ENCODE measurements at places on chromosomes 1 and 21.
A peak's percentile ranks its signal among the peaks of the same experiment; 100 is the strongest.

DNA sequence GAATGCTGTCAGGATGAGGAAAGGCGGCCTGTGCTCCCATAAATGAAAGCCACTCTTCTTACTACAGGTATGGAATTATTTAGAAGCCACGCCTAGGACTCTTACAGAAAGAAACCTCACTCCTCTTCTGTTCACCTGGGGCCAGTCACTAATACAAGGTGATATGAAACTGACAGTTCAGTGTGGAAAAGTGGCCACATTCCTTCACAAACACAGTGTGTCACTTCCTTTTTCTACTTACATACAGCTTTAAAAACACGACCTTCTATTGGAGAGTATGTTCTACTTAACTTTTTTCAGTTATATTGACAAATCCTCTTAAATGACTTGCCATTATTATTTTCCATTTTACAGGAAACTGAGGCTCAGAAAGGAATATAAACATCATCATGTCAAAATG is 163.1 kb downstream of the PCNX2 start:
- no peak for DNase-seq

DNA sequence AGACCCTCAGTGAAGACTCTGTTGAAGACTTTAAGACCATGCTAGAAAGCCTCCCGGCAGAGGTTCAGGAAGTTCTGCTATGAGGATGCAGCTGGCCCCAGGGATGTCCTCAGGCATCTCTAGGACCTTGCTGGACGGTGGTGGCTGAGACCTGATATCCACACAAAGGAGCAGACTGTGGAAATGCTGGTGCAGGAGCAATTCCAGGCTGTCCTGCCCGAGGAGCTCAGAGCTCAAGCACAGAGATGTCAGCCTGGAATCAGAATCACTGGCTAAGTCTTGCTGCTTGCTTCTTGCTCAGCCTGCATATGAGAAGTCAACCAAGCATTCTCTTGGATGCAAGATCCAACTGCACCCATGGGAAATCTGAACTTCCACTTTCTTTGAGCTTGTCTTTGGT is 22.0 kb upstream of the CDC42 start:
- no peak for DNase-seq

DNA sequence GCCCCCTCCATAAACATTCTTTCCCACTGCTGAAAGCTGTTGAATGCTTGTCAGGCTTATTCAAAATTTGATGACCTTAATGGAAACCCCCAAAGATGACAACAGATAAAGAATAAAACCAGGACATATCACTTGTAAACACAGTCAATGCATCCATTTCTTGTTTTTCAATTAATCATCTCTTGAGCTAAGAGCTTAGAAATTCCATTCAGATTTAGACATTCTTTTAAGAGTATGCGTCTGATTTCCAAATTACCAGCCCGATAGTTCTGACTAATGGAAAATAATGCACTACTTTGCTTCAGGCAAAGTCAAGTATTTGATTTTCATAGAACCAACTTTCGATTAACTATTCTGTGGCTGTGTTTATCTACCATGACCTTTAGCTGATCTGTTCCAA is 100.6 kb upstream of the RUNX1 start:
- DNase-seq, result peak; percentile 42

GRCh38 chr21:16587141-16587581 is 857.4 kb downstream of the USP25 start:
- DNase-seq, result peak; percentile 61

GRCh38 chr1:246794828-246795671 is 70.8 kb downstream of the SCCPDH start:
- DNase-seq, result no peak

- no peak for DNase-seq
Measured at GRCh38 chr1:39632323-39632681, 7.1 kb downstream of the HEYL start.

DNA sequence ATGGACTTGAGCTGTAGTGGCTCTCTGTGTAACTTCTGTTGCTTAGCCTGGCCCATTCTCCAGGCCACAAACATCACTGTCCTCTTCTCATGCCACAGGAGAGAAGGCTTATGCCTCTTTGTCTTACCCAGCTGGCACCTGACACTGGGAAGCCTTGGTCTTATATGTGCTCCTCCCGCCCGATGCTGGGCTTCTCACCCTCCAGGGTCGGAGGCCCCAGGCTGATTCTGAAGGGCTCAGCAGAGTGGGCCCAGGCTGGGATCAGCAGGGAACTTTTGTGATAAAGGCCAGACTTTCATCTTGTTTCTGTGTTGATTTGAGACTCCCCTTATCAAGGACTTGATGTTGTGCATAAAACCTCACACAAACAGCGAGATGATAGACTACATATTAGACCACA is 29.8 kb downstream of the TRPM2 start:
- DNase-seq, result no peak

DNA sequence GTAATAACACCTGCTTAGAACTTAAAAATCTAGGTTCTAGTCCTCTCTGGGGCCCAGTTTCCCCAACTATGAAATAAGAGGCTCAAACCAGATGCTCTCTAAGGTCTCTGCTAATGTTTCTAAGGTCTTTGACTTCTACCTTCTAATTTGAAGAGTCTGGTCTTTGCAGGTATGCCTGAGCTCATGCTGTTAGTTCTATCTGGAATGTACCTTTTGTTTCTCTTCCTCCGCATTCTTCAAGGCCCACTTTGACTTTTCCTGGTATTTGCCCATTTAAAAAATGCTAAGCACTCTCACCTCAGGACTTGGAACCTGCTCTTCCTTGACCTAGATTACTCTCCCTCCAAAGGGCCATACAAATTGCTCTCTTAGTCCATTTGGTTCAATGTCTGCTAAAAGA is 13.5 kb downstream of the SLC35D1 start:
- no peak for DNase-seq

DNA sequence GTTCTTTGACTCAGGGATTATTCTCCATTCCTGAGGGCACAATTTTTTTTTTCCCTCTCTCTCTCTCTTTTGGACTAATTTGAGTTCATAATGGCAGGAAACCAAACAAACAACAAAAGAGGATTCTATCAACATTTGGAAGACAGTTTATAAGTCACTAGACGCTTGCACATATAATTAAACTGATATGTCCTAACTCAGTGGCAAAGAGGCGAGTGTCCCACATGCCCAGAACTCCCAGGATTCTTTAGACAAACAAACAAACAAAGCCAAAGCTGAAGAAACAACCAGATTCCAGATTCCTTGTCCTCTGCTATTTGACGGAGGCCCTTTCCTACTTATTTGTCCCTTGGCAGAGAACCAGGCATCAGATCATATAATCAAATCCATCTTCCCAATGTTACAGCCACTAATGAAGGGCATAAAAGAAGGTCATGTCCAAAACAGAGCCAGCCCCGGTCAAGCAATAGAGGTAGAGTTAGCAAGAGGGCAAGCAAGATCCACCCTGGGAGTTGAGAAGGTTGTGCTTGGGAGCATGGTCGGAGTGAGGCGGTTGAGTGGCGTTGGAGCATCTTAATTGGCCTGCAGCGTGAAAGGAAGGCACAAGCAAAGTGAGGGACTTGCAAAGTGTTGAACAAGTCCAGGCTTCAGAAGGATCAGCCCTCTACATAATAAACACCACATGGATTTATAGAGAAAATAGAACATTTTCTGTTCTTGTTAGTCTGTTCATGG is 30.3 kb downstream of the ZNF362 start:
- no peak for DNase-seq

DNA sequence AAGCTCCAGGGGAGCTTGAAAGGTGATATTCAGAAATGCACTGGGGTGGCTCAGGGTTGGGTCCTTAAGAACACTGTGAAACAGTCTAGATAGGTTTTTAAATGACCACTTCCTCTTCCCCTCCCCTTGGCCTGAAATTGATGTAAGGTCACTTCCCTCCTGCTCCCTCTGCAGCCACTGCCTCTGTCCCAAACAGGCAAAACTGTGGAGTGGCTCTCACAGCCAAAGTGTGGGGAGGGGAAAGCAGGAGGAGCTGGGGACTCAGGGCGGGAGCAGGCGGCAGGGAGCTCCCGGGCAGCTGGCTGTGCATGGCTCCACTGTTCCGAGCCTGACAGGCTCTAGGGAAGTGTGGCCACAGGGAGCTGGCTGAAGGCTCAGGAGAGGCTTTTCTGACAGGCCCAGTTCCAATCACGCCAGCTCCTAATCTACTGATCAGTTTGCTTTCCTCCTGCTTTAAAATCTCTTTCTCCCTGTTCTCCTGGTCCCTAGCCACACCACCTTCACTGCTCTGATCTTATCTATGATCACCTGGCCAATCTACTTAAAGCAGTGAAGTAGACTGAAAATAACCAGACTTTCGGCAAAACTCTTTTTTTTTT is 5.1 kb upstream of the CSRP1 start:
- no peak for DNase-seq

GRCh38 chr1:42807056-42807668 is 9.8 kb upstream of the ERMAP start:
- no peak for DNase-seq

GRCh38 chr21:20259031-20259867 is 739.0 kb upstream of the NCAM2 start:
- no peak for DNase-seq

GRCh38 chr21:23837564-23837963 is 1769.7 kb downstream of the MRPL39 start:
- DNase-seq, result no peak

- peak; percentile 70 for DNase-seq
Measured at GRCh38 chr1:17545356-17545755, 5.9 kb downstream of the ARHGEF10L start.

- no peak for DNase-seq
Measured at GRCh38 chr1:3869751-3870301, 12.6 kb downstream of the DFFB start.

DNA sequence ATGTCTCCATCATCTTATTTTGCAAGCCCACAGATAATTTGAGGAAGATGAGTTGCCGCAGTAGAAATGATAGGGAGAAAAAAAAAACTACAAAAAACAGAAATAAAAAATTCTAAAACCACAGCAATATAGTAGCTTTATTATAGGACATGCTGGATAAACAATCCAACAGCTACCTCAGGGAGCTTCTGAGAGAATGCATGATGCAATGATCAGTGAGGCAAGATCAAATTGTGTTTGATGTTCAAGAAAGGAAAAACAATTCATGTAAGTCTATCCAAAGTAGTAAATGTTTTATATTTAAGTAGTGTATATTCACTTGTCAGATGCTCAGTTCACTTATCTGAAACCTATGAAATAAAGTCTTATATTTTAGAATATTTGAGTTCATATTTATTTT is 6.7 kb downstream of the CR1L start:
- no peak for DNase-seq

GRCh38 chr1:173893611-173894010 is 23.5 kb downstream of the SERPINC1 start:
- DNase-seq, result no peak

DNA sequence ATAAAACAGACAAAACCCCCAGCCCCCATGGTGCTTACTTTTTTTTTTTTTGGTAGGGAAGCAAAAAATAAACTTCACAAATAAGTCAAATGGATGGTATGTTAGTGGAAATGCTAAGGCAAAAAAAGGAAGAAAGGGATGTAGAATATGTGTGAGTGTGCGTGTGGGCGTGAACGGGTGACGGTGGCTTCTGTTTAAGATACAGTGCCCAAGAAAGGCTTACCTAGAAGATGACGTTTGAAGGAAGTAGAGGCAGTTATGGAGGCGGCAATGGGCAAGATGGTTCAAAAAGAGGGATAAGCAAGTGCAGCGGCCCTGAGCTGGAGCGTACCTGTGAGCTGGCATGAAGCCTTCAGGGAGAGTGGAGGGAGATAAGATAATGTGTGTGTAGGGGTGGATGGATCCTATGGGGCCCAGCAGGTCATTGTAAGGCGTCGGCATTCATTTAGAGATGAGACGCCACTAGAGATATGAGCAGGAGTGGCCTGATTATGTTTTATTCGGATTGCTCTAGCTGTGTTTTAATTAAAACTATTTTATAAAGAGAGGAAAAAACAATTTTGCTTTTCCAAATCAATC is 19.9 kb downstream of the LEPR start:
- no peak for DNase-seq

DNA sequence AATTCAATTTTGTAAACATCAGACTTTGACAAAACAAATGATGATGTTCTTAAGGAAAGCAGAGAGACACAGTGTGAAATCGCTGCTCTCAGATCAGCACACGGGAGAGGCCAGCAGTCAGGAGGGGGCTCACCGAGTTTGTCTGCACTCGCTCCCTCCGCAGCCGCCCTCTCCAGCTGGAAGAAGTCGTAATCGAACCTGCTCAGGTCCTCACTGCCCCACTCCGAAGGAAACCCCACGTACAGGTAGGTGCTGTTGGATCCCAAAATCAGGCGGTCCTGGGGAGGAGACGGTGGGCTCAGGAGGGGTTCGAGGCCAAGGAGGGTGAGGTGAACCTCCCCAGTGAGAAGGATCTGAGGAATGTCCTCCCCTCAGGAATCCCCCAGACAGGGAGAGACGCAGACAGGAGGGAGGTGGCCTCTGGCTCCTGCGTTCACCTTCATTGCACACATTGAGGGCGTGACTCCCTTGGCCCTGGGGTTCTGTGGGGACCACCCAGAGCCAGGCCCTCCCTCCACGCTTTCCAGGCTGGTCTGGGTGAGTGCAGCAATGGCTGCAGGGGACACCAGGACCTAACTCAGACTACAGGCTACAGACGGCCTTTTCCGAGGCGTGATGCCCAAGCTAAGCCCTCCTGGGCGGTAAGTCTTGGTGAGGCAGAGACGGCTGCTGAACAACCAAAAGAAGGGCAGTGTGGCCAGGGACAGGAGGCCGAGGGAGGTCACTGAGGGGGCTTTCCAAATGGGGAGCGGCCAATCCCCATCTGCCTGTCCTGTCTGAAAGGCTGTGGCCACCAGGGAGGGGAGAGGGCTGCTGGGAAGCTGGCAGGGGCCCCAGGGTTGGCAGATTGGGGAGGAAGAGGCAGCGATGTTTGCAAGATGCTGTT is 65.5 kb downstream of the SCCPDH start:
- no peak for DNase-seq

GRCh38 chr1:94115900-94116436 is 5.0 kb downstream of the ABCA4 start:
- DNase-seq, result no peak

DNA sequence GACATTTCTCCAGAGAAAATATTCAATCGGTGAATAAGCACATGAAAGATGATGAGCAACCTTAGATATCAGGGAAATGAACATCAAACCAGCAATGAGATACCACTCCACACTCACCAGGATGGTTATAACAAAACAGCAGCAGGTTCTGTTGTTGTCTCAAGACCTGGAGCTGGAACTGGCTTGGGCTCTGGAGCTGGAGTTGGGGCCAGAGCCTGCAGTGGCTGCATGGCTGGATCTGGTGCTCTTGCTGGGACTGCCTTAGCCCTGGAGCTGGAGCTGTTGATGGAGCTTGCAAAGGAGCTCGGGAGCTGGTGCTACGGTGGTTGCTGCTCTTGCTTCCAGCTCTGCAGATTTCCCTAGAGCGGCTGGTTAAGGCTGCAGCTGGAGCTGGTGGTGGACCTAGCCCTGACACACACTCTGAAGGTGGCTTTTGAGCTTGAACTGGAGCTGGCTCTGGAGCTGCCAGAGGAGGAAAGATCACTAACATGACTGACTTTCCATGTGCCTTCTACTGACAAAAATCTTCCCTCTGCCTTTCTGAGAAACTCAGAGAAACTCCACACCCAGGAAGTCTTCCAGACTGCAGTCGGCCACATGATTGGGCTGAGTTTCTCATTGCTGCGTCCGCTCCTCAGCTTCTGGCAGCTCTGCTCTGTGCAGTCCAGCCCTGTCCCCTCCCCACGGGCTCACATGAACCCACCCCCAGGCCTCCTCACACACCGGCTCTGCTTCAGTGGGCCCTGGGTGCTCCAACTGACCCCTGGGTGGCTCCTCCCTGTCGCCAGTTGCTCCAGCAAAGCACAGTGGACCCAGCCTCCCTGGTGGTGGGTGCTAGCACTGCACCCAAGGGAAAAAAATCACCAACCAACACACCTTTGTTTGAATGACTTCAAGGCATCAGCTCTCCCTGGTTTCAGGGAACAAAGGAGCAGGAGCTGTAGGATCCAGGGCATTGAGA is 139.1 kb upstream of the FMN2 start:
- no peak for DNase-seq

- no peak for DNase-seq
Measured at GRCh38 chr1:186783193-186783592, 45.6 kb upstream of the PLA2G4A start.

All from HCEC 1CT (cell line).